ENCODE measurements at places on chromosomes 7 and 10.

DNA sequence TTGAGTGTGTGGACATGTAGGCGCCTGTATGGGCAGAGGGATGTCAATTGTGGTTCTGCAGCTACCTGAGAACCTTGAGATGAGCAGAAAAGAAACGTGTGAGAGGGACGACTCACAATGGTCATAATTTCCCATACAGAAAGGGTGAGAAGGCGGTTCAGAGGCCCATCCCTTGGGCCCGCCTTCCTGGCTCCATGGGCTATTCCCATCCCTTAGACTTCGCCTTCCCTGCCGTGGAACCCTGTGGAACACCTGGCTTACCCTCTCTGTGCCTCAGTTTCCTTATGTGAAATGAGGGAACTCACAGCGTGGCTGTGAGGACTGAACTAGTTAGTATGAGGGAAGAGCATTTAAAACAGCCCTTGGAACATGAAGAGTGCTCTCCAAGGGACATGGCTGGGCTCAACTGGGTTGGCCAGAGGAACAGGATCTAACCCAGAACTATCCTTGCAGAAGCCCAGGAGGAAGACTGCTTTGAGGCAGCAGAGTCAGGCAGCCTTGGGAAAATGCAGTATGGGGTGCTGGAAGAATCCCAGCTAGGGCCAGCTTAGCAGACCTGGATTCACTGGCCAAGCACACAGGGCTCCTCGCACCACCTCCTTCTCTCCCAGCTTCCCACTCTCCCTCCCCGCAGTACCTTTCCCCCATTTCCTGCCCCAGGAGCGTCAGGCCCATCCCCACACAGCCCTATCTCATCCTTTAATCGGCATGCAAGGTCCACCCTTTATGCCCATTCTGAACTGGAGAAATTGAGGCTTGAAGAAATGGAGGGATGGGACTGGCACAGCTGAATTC, 11.1 kb upstream of the ZMIZ1 start:
- no peak for DNase-seq

- DNase-seq: no peak
Measured at GRCh38 chr10:109996766-109997171, 11.0 kb upstream of the ADD3 start.

DNA sequence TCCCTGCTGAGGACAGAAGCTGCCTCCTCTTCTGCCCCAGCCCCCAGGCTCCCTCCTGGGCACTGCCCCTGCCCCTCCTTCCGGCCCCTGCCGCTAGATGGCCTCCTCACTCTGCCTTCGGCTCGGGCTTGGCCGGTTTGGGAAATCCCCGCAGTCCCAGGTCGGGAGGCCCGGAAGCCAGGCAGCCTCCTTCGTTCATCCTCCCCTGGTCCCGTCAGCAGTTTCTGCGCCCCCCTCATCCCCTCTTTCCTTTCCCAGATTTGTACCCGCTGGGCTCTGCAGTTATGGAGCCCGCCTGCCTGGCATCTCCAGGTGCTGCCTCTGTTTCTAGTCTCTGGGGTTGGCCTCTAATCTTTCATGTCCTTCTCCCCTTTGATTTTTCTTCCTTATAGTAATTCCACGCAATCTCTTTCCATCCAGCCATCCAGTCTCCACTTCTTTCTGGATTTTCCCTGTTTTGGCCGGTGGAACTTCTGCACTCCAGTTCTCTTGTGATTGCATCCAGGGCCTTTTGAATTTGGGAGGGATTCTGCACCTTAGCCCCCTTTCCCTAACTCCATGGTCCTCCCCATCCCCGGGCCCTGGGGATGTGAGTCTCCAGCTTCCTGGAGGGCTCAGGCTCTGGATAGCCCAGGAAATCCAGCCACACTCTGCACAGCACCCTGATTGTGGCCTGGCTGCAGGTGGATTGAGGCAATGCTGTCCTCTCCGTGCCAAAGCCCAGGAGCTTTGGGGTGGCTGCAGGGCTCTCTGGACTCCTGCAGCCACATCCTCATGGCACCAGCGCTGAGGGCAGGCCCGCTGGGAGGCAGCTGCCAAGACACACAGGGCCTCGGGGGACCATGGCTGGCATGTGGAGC, 3.3 kb upstream of the SHH start:
- DNase-seq: peak; percentile 80

DNA sequence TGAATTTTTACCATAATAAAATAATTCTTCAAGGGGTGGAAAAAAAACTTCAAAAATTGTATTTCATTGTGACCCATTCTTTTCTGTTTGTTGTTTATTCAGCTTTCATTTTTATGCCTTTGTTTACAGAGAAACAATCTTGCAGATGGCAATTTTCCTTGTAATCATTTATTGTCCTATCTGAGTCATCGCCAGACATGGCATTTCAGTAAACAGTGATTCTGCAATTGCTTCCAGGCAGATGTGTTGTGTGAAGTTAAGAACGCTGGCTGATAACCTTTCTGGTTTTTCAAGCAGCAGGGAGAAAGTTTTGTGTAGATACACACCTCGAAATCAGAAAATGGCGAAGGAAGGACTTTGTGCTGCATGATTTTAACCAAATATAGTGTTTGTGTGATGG, 80.7 kb upstream of the RPA3 start:
- DNase-seq: no peak

DNA sequence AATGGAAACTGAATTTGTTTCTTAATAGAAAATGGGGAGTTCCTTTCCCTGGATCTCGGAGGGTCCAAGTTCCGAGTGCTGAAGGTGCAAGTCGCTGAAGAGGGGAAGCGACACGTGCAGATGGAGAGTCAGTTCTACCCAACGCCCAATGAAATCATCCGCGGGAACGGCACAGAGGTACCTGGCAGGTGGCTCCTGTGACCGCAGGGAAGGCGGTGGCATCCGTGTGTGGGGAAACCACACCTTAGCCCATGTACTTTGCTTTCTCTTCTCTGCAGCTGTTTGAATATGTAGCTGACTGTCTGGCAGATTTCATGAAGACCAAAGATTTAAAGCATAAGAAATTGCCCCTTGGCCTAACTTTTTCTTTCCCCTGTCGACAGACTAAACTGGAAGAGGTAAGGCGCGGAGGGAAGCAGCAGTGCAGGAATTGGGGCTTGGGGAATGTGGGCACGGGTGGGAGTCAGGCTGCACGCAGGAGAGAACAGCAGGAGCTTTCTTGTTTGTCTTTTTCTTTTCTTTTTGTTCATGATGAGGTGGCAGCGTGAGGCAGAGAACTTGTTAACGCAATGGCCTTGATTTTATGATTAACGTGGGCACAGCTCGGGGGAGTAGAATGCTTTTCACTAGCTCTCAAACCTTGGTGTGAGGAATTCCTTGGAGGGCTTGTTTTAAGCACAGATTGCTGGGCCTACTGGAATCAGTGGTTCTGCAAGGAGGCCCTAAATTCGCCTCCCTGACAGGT, 12.8 kb downstream of the HKDC1 start:
- DNase-seq: no peak

DNA sequence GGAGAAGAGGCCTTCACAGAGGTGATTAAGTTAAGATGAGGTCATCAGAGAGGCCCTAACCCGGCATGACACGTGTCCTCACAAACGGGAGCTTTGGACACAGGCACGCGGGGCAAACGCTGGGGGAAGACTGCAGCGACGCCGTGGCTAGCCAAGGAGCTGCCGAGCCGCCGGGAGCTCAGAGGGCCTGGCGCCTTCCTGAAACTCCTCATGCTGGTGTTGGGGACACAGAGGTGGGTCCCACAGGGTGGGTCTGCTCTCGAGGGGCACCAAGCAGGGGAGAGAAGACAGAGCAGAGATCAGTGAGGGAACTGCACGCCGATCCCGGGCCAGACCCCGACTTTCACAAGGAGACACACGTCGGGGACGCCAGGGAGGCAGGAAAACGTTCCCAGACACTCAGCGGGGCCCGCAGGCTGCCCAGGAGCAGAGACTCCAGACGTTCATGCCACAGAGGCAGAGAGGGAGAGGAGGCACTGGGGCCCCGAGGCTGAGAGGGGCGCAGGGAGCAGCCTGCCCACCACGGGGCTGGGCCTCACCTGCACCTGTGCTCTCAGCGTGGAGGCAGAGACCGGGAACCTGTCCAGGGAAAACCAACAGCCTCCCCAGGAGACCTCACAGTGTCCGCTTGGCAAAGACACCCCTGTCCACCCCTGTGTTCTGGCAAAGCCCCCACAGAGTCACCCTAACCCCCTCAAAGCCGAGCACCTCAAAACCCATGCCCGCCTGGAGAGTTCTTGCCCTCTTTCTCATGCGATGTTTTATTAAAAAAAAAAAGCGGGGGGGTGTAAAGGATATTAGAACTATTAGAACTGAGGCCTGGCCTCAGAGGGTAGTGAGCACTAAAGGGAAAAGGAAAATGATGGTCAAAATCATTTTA, 103.8 kb downstream of the PDGFA start:
- no peak for DNase-seq

DNA sequence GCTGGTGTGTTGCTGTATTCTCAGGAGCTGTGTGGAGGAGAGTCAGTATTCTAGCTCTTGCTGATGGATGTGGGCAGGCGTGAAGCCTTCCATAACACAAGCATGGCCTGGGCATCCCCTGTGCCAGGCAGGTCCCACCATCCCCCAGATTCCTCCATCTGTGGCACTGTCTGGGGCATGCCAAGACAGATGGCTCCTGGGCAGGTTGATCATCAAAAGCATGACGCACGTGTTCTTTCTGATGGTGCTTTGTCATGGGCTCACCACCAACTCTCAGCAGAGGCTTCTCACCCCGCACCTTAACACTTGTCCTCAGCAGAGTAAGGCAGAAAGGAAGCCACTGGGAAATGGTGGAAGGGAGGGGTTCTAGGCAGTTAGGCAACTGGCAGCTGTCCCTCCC, 364.3 kb downstream of the PLXNA4 start:
- no peak for DNase-seq

DNA sequence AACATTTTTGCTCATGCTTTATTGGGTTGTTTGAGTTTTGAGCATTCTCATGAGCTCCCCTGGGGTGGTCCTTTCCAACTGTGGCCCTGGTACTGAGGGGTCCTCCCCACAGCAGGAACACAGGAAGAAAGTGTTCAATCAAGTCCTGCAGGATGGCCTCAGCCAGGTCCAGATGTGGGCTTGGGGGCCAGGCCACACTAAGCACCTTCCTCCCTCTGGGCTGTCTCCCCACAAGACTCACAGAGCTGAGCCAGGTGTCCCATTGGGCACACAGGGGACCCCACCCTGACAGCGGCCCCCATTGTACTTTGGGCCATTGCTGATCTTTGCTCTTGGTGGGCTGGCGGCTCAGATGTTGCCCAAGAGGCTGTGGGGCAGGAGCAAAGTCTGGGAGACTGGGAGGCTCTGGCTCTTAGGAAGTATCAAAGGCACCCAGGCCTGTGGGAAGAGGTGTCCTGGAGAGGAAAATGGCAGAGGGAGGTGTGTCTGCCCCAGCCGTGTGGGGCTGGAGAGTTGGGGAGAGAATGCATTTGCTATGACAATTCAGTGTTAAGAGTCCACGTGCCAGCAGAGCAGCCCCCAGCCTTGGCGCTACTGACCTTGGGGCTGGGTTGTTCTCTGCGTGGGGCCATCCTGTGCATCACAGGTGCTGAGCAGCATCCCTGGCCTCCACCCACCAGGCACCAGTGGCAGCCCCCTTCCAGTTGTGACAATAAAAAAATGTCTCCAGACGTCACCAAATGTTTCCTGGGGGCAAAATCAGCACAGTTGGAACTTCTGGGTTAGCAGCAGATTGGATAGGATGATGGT, 17.8 kb downstream of the SCART1 start:
- no peak for DNase-seq

DNA sequence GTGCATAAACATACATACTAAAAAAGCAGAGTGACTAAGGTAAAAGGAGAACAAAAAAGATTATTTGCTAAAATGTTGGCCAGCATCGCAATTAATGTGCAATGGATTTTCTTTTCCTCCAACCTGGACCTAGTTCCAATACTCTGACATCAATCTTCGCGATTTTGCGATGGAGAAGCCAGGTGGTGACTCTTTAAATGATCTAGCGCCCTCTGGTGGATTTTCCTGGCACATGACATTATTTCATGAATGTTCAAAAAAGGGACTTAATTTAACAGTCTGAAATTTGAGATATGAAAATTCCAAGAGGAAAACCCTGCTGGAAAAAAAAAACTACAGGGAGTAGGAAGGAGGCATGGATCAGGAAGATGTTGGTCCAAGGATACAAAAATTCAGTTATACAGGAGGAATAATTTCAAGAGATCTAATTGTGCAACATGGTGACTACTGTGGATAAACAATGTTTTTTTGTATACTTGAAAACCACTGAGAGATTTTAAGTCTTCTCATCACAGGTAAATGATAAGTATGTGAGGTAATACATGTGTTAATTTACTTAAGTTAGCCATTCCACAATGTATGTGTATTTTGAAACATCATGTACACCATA, 4.3 kb upstream of the KCNMA1 start:
- peak; percentile 65 for DNase-seq

DNA sequence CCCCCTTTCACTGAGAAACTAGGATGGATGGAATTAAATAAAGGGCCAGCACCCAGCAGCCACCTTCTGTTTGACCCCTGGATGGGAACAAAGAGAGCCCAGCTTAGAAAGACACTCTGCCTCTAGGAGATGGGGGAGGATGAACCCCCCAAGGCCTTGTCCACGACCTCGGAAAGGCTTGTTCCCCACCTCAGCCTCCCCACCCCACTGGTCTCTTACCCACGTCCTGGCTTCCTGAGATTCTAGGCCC, 9.7 kb downstream of the ITPRIP start:
- no peak for DNase-seq
